Gastroesophageal sphincter (tissue), 4 donors: ENCODE measurements at places on chromosomes 6 and 20.

- H3K4me3 ChIP-seq, result no peak overlapping the region
- no peaks in the 10 kb centered on the region for H3K4me1 ChIP-seq
- no peak for ATAC-seq
- H3K27ac ChIP-seq, result no peak overlapping the region
- no peaks in the 10 kb centered on the region for H3K27me3 ChIP-seq
Measured at GRCh38 chr6:165204807-165205545, 104.4 kb downstream of the C6orf118 start.

GRCh38 chr6:28980852-28981430 lies 24.2 kb downstream of the ZNF311 start:
- no peaks in the 10 kb centered on the region for H3K4me1 ChIP-seq
- peaks cover 24% of the 10 kb centered on the region for H3K27me3 ChIP-seq
- peak; percentile 12 for ATAC-seq
- H3K27ac ChIP-seq, result peak overlapping the region; percentile 79
- H3K36me3 ChIP-seq, result no peaks in the 10 kb centered on the region

GRCh38 chr6:25446830-25447569 lies 167.8 kb downstream of the CARMIL1 start:
- no peak overlapping the region for H3K4me3 ChIP-seq
- no peaks in the 10 kb centered on the region for H3K36me3 ChIP-seq
- no peaks in the 10 kb centered on the region for H3K4me1 ChIP-seq
- no peak overlapping the region for H3K27ac ChIP-seq
- no peak for ATAC-seq
- no peaks in the 10 kb centered on the region for H3K27me3 ChIP-seq

- H3K4me3 ChIP-seq, result no peak overlapping the region
- no peaks in the 10 kb centered on the region for H3K27me3 ChIP-seq
- H3K27ac ChIP-seq, result no peak overlapping the region
Measured at GRCh38 chr6:999552-999951, 306.6 kb upstream of the EXOC2 start.

GRCh38 chr6:53529324-53530036 lies 15.4 kb downstream of the GCLC start:
- no peaks in the 10 kb centered on the region for H3K36me3 ChIP-seq
- H3K27me3 ChIP-seq, result no peaks in the 10 kb centered on the region

GRCh38 chr20:62792940-62793756 lies 3.1 kb upstream of the MRGBP start:
- H3K27me3 ChIP-seq, result no peaks in the 10 kb centered on the region
- H3K36me3 ChIP-seq, result no peaks in the 10 kb centered on the region
- H3K4me3 ChIP-seq, result no peak overlapping the region
- no peak for ATAC-seq

GRCh38 chr6:82084324-82084920 lies 163.1 kb downstream of the IBTK start:
- ATAC-seq, result no peak
- no peak overlapping the region for H3K4me3 ChIP-seq
- no peaks in the 10 kb centered on the region for H3K27me3 ChIP-seq
- H3K36me3 ChIP-seq, result no peaks in the 10 kb centered on the region

GRCh38 chr6:45543298-45544235 lies 165.8 kb upstream of the SUPT3H start:
- no peak overlapping the region for H3K27ac ChIP-seq
- H3K27me3 ChIP-seq, result no peaks in the 10 kb centered on the region
- H3K4me3 ChIP-seq, result no peak overlapping the region
- H3K4me1 ChIP-seq, result no peaks in the 10 kb centered on the region

GRCh38 chr6:25392372-25392771 lies 113.2 kb downstream of the CARMIL1 start:
- no peaks in the 10 kb centered on the region for H3K27me3 ChIP-seq
- no peak overlapping the region for H3K4me3 ChIP-seq
- no peaks in the 10 kb centered on the region for H3K36me3 ChIP-seq
- H3K27ac ChIP-seq, result no peak overlapping the region

GRCh38 chr20:20677186-20677585 lies 35.3 kb downstream of the RALGAPA2 start:
- no peaks in the 10 kb centered on the region for H3K36me3 ChIP-seq
- H3K4me3 ChIP-seq, result no peak overlapping the region
- H3K4me1 ChIP-seq, result no peaks in the 10 kb centered on the region

GRCh38 chr6:24922170-24922569 lies 13.6 kb downstream of the RIPOR2 start:
- no peaks in the 10 kb centered on the region for H3K36me3 ChIP-seq
- H3K4me3 ChIP-seq, result no peak overlapping the region
- ATAC-seq, result no peak
- H3K27ac ChIP-seq, result no peak overlapping the region
- H3K27me3 ChIP-seq, result peaks cover 4% of the 10 kb centered on the region

- H3K27ac ChIP-seq, result no peak overlapping the region
- no peak overlapping the region for H3K4me3 ChIP-seq
Measured at GRCh38 chr20:1757072-1757471, 99.5 kb upstream of the SIRPG start.

DNA sequence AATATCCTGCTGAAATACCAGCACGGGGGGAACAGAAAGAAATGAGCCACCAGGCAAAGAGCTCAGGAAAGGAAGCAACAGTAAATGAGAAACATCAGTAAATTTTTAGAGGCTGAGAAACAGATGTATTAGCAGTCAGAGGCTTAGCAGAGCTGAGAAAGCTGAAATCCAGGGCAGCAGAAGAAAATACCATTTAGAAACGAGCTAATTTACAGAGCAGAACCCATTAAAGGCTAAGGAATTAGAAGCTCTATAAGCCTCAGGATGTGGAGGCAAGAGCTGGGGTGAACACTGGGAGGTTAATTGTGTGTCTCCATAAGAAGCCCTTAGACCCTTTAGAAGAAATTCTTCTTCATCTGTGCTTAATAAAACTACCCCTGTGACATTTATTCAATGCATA lies 178.6 kb upstream of the RGS17 start:
- H3K4me3 ChIP-seq, result no peak overlapping the region
- H3K36me3 ChIP-seq, result no peaks in the 10 kb centered on the region
- no peaks in the 10 kb centered on the region for H3K27me3 ChIP-seq
- no peak for ATAC-seq
- no peaks in the 10 kb centered on the region for H3K4me1 ChIP-seq
- no peak overlapping the region for H3K27ac ChIP-seq

GRCh38 chr6:15305909-15306308 lies 60.0 kb downstream of the JARID2 start:
- H3K27ac ChIP-seq, result no peak overlapping the region
- no peak overlapping the region for H3K4me3 ChIP-seq
- H3K4me1 ChIP-seq, result peaks cover 68% of the 10 kb centered on the region
- H3K36me3 ChIP-seq, result no peaks in the 10 kb centered on the region
- H3K27me3 ChIP-seq, result no peaks in the 10 kb centered on the region

GRCh38 chr6:2793534-2794151 lies 28.4 kb downstream of the WRNIP1 start:
- peaks cover 71% of the 10 kb centered on the region for H3K4me1 ChIP-seq
- no peak overlapping the region for H3K27ac ChIP-seq
- no peak overlapping the region for H3K4me3 ChIP-seq
- H3K27me3 ChIP-seq, result no peaks in the 10 kb centered on the region
- ATAC-seq, result no peak

GRCh38 chr6:12735786-12736185 lies 19.2 kb downstream of the PHACTR1 start:
- no peak for ATAC-seq
- no peaks in the 10 kb centered on the region for H3K36me3 ChIP-seq
- no peaks in the 10 kb centered on the region for H3K27me3 ChIP-seq

DNA sequence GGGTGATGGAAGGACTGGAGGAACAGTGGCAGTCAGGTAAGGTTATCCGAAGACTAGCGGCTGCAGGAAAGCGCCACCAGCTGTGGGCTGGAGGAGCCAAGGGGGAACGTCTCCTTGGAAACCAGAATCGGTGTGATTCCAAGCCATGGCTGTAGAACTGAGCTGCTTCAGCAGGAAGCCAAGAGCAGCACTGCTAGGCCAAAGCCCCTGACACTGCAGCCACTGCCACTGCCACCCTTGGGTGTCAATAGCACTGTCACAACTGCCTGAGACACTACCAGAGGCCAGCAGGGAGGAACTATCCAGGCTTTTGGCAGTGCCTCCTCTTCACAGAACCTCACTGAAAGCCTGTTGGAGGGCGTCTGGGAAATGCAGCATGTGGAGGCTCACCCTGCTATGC lies 289.6 kb upstream of the SUPT3H start:
- H3K4me1 ChIP-seq, result no peaks in the 10 kb centered on the region
- no peak for ATAC-seq
- peaks cover 51% of the 10 kb centered on the region for H3K27me3 ChIP-seq
- no peak overlapping the region for H3K4me3 ChIP-seq

DNA sequence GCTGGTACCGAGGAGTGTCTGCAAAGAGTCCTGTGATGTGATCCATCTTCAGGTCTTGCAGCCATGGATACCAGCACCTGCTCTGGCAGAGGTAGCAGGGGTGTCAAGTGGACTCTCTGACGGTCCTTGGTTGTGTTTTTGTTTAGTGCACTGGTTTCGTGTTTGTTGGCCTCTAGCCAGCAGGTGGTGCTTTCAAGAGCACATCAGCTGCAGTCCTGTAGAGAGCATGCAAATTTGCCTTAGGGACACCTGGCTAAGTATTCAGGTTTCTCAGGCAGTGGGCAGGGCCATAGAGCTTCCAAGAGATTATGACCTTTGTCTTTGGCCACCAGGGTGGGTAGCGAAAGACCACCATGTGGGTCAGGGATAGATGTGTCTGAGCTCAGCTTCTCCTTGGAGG lies 14.5 kb upstream of the RGS17 start:
- H3K27ac ChIP-seq, result no peak overlapping the region
- no peak for ATAC-seq
- no peaks in the 10 kb centered on the region for H3K27me3 ChIP-seq

GRCh38 chr6:14075095-14075503 lies 42.5 kb upstream of the CD83 start:
- no peaks in the 10 kb centered on the region for H3K27me3 ChIP-seq
- H3K4me1 ChIP-seq, result peaks cover 3% of the 10 kb centered on the region
- H3K27ac ChIP-seq, result peak overlapping the region; percentile 59
- H3K36me3 ChIP-seq, result no peaks in the 10 kb centered on the region
- peak overlapping the region; percentile 55 for H3K4me3 ChIP-seq
- no peak for ATAC-seq

DNA sequence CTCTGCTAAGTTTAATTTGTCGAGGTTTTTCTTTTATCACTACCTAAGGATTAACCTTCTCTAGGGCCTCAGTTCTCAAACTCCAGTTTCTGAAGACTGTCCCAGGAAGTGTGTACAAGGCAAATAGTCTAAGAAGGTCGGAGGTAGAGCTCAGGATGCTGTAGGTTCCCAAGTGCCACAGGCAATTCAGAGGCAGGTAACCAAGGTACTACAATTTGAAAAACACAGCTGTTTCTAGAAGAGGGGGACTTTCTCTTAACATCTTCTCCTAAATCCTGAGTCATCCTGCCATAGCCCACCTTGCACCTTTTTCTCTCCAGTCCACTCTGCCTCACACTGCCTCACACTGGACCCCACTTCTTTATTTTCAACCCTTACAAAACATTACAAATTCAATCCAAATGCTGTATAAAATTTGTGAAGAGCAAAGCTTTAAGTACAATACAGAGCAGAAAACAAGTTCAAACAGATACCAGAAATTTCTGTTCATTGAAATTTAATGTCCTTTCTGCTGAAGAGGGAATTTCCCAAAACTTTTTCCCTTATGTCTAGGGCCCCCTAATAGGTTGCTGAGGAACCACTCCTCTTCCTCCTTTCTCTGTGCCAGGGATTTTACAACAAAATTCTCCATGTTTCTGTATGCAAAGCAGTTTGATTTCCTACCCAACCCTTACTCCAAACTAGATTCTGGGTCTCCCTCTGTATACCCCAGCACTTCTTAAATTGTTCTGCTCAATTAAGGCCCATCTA lies 43.0 kb downstream of the FRK start:
- no peaks in the 10 kb centered on the region for H3K27me3 ChIP-seq
- peak; percentile 13 for ATAC-seq
- no peak overlapping the region for H3K27ac ChIP-seq
- no peak overlapping the region for H3K4me3 ChIP-seq
- peaks cover 19% of the 10 kb centered on the region for H3K4me1 ChIP-seq
- H3K36me3 ChIP-seq, result no peaks in the 10 kb centered on the region

DNA sequence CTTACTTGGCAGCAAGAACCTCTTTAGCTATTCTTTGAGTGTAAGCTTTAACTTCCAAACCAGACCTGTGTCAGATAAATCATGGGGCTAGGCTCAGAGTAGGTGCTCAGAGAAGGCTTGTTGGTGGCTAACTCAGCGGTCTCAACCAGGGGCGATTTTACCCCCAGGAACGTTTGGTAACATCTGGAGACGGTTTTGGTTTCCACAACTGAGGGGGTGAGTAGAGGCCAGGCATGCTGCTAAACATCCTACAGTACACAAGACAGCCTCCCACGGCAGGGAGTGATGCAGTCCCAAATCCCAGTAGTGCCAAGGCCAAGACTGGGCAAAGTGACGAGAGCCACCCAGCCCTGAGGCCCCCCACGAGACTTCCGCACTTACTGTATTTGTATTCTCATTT lies 59.2 kb downstream of the RAB44 start:
- no peak for ATAC-seq
- no peaks in the 10 kb centered on the region for H3K27me3 ChIP-seq
- no peak overlapping the region for H3K4me3 ChIP-seq
- no peaks in the 10 kb centered on the region for H3K36me3 ChIP-seq
- H3K4me1 ChIP-seq, result no peaks in the 10 kb centered on the region
- no peak overlapping the region for H3K27ac ChIP-seq

DNA sequence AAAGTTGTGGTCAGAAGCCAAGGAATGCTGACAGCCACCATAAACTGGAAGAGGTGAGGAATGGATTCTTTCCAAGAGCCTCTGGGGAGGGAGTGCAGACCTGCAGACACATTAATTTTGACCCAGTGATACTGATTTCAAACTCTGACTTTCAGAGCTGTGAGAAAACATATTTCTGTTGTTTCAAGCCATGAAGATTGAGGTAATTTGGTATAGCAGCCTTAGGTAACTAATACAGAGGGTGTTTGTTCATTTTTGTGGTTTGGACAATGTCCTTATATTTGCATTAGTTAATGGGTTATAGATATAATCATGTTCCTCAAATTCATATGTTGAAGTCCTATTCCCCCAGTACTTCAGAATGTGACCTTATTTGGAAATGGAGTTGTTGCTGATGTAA lies 85.4 kb upstream of the GTSF1L start:
- no peaks in the 10 kb centered on the region for H3K27me3 ChIP-seq
- ATAC-seq, result no peak
- no peaks in the 10 kb centered on the region for H3K4me1 ChIP-seq
- no peak overlapping the region for H3K27ac ChIP-seq
- H3K4me3 ChIP-seq, result no peak overlapping the region
- no peaks in the 10 kb centered on the region for H3K36me3 ChIP-seq

GRCh38 chr6:35503534-35503933 lies 6.7 kb upstream of the TEAD3 start:
- H3K27me3 ChIP-seq, result peaks cover 53% of the 10 kb centered on the region
- ATAC-seq, result no peak
- peaks cover 5% of the 10 kb centered on the region for H3K4me1 ChIP-seq
- no peak overlapping the region for H3K4me3 ChIP-seq

- H3K4me3 ChIP-seq, result no peak overlapping the region
- no peak overlapping the region for H3K27ac ChIP-seq
- peak; percentile 65 for ATAC-seq
Measured at GRCh38 chr20:50120935-50121693, 8.2 kb upstream of the UBE2V1 start.

- H3K36me3 ChIP-seq, result peaks cover 100% of the 10 kb centered on the region
- H3K27ac ChIP-seq, result peak overlapping the region; percentile 87
- peaks cover 72% of the 10 kb centered on the region for H3K4me1 ChIP-seq
Measured at GRCh38 chr20:25273541-25274358, 25.9 kb downstream of the PYGB start.
